ENCODE measurements at places on chromosomes 16 and 17.

DNA sequence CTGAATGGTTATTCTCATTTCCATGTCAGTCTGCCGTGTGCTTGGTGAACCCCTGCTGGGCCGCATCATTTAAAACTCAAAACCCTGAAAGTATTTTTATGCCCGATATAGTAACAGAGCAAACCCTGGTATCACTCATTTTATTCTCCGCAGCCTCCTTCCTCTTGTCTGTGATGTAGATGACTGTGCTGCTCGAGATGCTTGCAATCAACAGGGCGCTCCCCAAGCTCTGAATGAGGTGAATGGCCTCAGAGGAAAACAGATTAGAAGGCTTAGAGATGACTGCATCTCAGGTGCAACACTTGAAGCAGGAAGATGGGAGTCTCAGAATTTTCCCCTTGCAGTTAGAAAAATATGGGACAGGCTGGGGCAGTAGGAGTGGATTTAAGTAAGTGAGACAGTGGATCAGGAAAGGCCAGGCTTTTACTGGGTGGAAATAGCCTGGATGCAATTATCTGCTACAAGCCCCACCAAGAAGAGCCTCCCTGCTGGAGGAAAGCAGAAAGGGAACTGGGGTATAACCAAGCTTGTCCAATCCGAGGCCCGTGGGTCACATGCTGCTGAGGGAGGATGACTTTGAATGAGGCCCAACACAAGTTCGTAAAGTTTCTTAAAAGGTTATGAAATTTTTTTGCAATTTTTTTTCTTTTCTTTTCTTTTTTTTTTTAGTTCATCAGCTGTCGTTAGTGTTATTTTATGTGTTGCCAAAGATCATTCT, 166.9 kb downstream of the CDH13 start:
- no peak for DNase-seq

DNA sequence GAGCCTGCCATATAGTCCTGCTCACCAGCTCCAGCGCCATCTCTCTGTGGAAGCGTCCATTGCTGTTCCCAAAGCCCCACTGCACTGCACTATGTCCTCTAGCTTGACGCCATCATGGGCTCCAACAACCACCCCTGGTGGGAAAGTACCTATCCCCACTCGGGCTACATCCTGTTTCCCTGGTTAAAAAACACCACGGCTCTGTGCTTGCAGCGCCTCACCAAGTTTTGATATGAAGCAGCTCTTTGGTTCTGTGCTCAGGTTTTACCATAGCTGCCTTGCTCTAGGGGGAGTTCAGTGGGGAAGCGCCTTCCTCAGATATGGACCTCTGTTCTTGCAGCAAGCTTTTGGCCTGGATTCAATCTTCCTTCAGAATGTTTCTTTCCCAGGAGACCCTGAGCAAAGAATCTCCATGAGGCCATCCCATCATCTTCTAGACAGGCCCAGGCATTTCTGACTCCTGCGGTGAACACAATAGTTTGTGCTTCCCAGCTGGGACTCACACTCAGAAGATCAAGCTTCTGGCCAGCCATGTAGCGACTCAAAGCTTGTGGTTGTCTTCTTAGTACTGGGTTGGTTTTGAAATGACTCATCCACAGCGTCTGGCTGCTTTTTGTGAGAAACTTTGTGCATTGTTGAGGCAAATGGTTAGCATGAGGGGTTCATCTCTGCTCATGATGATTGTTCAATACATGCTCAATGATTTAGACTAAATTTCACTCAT, 39.5 kb downstream of the DYNLRB2 start:
- DNase-seq: no peak

DNA sequence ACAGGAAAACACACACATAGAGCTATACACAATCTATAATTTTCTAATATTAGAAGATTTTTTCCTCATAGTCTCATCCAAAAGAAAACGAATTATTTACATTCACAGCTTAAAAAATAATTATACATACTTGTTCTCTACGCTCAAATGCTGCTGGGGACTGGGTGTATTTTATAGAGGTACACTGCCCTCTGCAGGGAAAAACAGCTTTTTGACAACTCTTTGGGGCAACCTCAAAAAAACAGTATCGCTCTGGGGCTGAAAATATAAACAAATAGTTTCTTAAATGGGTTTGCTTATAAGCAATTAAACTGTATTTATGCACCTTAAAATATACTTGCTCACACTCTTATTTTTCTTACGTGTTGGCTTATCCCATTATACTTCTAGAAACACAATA, 261.8 kb upstream of the PSMD7 start:
- DNase-seq: no peak

GRCh38 chr17:4585638-4585994, 1.3 kb downstream of the SMTNL2 start:
- no peak for DNase-seq

- no peak for DNase-seq
Observed at GRCh38 chr16:48559462-48560211, 50.3 kb downstream of the N4BP1 start.

DNA sequence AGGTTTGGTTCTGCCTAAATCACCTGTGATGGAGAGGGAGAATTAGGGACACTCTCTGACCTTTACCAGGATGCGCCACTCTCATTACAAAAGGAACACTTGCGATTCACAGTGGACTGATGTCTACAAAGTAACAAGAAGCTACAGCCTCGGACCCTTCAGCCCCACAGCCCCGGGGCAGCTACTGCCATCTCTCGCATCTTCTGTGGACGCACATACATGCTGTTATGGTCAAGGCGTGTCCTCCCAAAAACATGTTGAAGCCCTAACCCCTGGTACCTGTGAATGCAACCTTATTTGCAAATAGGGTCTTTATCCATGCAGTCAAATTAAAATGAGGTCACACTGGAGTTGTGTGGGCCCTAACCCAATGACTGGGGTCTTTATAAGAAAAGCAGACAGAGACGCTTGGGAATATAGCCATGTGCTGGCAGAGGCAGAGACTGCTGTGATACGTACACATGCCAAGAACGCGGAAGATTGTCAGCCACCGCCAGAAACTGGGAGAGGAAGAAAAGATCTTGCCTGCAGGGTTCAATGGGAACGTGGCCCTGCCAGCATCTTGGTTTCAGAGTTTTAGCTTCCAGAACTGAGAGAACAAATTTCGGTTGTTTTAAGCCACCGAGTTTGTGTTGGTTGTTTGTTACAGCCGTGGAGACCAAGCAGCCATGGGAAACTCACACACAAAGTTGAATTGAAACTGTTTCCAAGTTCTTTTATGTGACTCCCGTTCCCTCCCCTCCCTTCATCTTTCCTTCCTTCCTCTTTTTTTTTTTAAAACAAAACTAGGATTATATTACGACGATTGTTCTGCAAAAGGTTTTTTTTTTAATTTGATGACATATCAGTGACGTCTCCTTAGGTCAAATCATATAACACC, 23.1 kb downstream of the ATP2C2 start:
- no peak for DNase-seq

GRCh38 chr17:71142333-71142732, 973.0 kb downstream of the KCNJ2 start:
- no peak for DNase-seq

- no peak for DNase-seq
Observed at GRCh38 chr17:69480245-69480644, 65.7 kb downstream of the MAP2K6 start.

DNA sequence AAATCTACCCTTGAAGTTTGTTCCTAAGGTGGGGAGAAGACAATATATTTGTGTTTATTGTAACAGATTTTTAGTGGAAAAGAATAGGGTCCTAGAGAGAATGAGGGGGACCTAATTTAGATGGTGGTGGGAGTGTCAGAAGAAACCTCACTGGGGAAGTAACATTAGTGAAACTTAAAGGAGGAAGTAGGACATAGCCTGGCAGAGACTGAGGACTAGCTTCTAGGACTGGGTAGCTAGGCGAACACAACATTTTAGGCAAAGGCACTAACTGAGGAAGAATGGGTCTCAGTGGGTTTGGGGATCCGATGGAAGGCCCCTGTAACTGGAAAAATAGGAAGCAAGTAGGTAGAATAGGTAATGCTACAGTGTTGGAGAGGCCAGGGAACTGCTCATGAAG, 4.2 kb upstream of the ARL2BP start:
- DNase-seq: no peak

DNA sequence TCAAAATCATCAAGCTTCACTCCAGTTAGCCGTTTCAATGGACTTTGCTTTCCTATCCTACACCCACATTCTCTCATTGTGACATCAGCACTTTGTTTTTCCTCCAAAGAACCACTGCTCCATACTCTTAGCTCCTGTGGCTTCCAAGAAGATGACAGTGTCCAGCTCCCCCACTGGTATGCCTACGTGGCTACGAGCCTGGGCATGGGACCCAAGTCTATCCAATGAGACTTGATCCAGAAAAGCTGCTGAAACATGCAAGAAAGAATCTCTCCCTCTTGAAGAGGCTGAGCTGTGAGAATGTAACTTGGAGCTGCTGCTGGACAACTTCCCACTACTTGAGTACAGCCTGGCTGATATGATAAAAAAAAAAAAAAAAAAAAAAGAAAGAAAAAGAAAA, 9.4 kb downstream of the TOX3 start:
- no peak for DNase-seq

GRCh38 chr16:29876217-29876593, 13.2 kb upstream of the CDIPT start:
- DNase-seq: no peak
